Natural killer cell treated with Interleukin-12 subunit alpha and Interleukin-12 subunit beta and Interleukin-15 and Interleukin-18, amount 100 ng/mL, for 72 hours (primary cell): ENCODE measurements at places on chromosomes 3 and 15.

DNA sequence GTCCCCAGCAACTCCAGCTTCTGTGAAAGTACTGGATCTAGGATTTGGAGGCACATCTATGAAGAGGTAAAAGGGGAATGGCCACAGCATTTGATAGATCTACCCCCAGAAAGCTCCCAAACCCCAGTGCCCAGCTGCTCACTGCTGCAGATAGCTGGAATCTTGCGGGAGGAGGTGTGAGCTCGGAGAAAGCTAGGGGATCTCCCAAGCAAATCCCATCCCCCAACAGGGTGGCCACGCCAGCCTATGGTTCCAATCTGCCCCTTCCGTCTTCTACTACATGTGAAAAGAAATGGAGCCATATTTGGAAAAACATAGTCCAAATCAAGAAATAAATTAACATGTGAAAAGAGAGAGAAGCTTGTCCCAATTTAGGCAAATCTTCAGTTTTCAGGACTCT, 42.0 kb downstream of the SEMA5B start:
- no peaks in the 10 kb centered on the region for H3K36me3 ChIP-seq
- peaks cover 38% of the 10 kb centered on the region for H3K27me3 ChIP-seq
- H3K4me3 ChIP-seq = no peak overlapping the region
- no peak overlapping the region for H3K27ac ChIP-seq
- DNase-seq = no peak

DNA sequence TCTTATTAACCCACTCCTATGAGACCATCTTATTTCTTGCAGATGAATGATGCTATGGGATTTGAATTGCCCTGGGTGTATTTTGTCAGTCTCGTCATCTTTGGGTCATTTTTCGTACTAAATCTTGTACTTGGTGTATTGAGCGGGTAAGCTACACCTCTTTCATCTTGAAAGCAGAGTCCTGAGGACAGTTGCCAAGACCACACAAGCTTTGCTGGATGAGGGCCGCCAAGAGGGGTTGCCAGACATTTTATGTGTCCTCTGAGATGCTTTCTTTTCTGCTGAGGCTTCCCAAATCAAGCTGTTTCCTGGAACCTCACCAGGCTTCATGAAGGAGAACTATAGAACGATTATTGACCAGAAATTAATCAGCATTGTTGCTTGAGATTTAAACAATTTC, 173.2 kb downstream of the CHDH start:
- no peak for DNase-seq
- no peak overlapping the region for H3K4me3 ChIP-seq
- H3K27me3 ChIP-seq = peaks cover 6% of the 10 kb centered on the region
- no peaks in the 10 kb centered on the region for H3K36me3 ChIP-seq
- no peaks in the 10 kb centered on the region for H3K4me1 ChIP-seq

DNA sequence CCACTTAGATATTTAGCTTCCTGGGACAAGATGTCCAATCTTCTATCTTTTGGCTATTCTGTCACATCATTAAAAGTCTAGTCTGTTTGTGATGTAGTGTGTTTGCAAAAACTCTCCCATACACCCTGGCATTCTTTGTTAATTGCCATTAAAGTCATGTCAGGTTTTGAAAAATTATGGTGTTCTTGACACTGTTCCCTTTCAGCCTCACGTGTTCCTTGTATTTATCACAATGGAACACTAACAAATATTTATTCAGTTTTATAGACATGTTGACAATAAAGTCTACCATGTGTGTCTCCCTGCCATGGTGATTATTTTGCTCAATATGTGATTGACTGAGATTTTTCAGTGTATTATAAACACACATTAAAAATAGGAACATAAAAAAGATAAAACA, 9.4 kb upstream of the CACNA1D start:
- no peaks in the 10 kb centered on the region for H3K36me3 ChIP-seq
- peaks cover 4% of the 10 kb centered on the region for H3K27me3 ChIP-seq
- no peak overlapping the region for H3K27ac ChIP-seq
- DNase-seq = no peak

- DNase-seq = no peak
- no peak overlapping the region for H3K4me3 ChIP-seq
- H3K27ac ChIP-seq = peak overlapping the region; percentile 89
- H3K4me1 ChIP-seq = peaks cover 66% of the 10 kb centered on the region
Observed at GRCh38 chr3:51678641-51679040, 7.6 kb downstream of the TEX264 start.

DNA sequence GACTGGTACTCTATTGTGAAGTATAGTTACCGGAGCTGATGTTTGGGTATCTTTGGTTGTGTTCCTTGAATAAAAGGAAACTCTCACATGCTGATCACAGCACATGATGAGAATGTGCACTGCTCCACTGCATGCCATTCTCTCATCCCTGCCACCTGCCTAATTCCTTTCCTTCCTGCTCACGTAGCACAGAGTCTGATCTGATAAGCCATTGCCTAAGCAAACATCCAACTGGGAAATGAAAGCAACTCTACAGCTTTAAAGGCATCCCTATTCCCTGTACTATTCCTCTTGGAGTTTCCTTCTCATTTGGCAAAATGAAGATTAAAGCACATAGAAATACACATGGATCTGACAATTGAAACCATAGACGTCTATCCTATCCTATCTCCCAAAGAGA, 359.8 kb downstream of the C3orf38 start:
- H3K4me1 ChIP-seq = no peaks in the 10 kb centered on the region
- H3K36me3 ChIP-seq = peaks cover 7% of the 10 kb centered on the region
- no peaks in the 10 kb centered on the region for H3K27me3 ChIP-seq
- no peak overlapping the region for H3K4me3 ChIP-seq

GRCh38 chr3:115996420-115997108, 373.3 kb downstream of the GAP43 start:
- no peaks in the 10 kb centered on the region for H3K4me1 ChIP-seq
- H3K27me3 ChIP-seq = no peaks in the 10 kb centered on the region
- no peak overlapping the region for H3K4me3 ChIP-seq
- H3K27ac ChIP-seq = no peak overlapping the region
- no peak for DNase-seq

- no peak overlapping the region for H3K27ac ChIP-seq
- no peak overlapping the region for H3K4me3 ChIP-seq
- no peak for DNase-seq
- peaks cover 27% of the 10 kb centered on the region for H3K27me3 ChIP-seq
Observed at GRCh38 chr3:156448300-156448699, 106.6 kb downstream of the SSR3 start.

GRCh38 chr3:184766555-184767261, 45.3 kb upstream of the VPS8 start:
- H3K4me3 ChIP-seq = no peak overlapping the region
- peaks cover 21% of the 10 kb centered on the region for H3K27me3 ChIP-seq
- DNase-seq = no peak
- H3K4me1 ChIP-seq = no peaks in the 10 kb centered on the region
- H3K27ac ChIP-seq = no peak overlapping the region

- H3K27me3 ChIP-seq = peaks cover 45% of the 10 kb centered on the region
- H3K27ac ChIP-seq = no peak overlapping the region
- DNase-seq = no peak
- H3K4me1 ChIP-seq = no peaks in the 10 kb centered on the region
- H3K36me3 ChIP-seq = no peaks in the 10 kb centered on the region
Observed at GRCh38 chr15:32033186-32033890, 3.0 kb downstream of the CHRNA7 start.

- no peak overlapping the region for H3K27ac ChIP-seq
- DNase-seq = no peak
- H3K27me3 ChIP-seq = peaks cover 3% of the 10 kb centered on the region
- peaks cover 7% of the 10 kb centered on the region for H3K4me1 ChIP-seq
Observed at GRCh38 chr3:46491089-46492070, 6.4 kb upstream of the RTP3 start.

- no peaks in the 10 kb centered on the region for H3K36me3 ChIP-seq
- H3K4me1 ChIP-seq = no peaks in the 10 kb centered on the region
- H3K4me3 ChIP-seq = no peak overlapping the region
- no peak for DNase-seq
Observed at GRCh38 chr3:96731031-96731430, 83.4 kb upstream of the EPHA6 start.

DNA sequence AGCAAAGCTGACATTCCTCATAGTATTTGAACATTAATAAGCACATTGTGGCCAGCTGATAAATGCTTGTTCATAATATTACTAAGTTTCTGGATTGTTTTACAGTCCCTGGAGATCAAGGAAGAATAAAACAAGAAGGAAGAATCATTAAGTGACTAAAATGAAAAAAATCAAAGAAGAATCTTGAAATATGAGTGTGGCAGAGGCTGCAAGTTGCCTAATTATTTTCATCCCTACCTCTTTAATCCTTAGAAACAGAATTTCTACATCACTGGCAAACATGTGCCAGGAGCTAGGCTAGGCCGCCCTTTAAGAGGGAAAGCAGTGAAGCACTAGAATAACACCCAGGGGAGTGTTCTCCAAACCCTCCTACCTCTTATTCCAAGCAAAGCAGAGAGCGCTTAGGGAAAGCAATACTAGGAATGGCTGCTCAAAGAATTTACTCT, 98.9 kb downstream of the MAGI1 start:
- no peak overlapping the region for H3K4me3 ChIP-seq
- H3K27me3 ChIP-seq = no peaks in the 10 kb centered on the region
- peaks cover 5% of the 10 kb centered on the region for H3K4me1 ChIP-seq
- no peak for DNase-seq
- H3K27ac ChIP-seq = no peak overlapping the region

GRCh38 chr3:157872902-157873301, 233.3 kb downstream of the SHOX2 start:
- H3K27me3 ChIP-seq = no peaks in the 10 kb centered on the region
- no peak overlapping the region for H3K27ac ChIP-seq
- no peak for DNase-seq
- H3K4me3 ChIP-seq = no peak overlapping the region
- no peaks in the 10 kb centered on the region for H3K4me1 ChIP-seq

DNA sequence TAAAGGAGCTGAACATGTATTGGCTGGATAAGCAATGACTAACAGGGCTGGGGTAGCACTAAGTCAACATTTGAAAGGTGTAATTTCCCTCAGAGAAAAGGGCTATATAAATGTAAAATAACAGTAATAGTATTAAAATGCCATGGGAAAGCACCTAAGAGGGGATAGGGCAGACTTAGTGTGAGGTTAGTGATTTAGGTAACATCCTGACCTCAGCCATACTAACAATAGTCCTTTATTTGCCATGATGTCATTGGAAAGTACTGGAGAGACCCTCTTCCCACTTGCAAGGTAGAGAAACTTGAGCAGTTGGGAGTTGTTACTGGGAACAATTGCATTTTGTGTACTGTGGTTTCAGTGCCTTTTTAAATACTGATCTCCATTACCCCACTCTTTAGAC, 103.4 kb downstream of the LSAMP start:
- no peaks in the 10 kb centered on the region for H3K36me3 ChIP-seq
- H3K27me3 ChIP-seq = no peaks in the 10 kb centered on the region
- H3K4me3 ChIP-seq = no peak overlapping the region
- DNase-seq = no peak
- no peak overlapping the region for H3K27ac ChIP-seq
- H3K4me1 ChIP-seq = no peaks in the 10 kb centered on the region

DNA sequence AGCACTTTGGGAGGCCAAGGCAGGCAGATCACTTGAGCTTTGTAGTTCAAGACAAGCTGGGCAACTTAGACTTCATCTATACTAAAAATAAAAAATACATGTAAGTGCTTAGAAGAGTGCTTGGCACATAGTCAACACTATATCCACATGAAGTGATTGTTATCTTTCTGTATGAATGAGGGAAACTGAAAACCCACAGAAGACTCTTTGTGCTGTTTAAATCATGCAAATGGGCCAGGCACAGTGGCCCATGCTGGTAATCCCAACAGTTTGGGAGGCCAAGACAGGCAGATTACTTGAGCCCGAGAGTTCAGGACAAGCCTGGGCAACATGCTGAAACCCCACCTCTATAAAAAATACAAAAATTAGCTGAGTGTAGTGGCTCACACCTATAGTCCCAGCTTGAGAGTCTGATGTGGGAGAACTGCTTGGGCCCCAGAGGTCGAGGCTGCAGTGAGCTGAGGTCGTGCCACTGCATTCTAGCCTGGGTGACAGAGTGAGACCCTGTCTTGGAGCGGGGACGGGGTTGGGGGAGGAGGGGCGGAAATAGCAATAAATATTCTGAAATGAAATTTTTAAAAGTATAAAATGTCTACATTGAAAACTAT, 129.7 kb downstream of the NR2E3 start:
- H3K36me3 ChIP-seq = peaks cover 13% of the 10 kb centered on the region
- H3K4me3 ChIP-seq = no peak overlapping the region
- no peaks in the 10 kb centered on the region for H3K27me3 ChIP-seq

DNA sequence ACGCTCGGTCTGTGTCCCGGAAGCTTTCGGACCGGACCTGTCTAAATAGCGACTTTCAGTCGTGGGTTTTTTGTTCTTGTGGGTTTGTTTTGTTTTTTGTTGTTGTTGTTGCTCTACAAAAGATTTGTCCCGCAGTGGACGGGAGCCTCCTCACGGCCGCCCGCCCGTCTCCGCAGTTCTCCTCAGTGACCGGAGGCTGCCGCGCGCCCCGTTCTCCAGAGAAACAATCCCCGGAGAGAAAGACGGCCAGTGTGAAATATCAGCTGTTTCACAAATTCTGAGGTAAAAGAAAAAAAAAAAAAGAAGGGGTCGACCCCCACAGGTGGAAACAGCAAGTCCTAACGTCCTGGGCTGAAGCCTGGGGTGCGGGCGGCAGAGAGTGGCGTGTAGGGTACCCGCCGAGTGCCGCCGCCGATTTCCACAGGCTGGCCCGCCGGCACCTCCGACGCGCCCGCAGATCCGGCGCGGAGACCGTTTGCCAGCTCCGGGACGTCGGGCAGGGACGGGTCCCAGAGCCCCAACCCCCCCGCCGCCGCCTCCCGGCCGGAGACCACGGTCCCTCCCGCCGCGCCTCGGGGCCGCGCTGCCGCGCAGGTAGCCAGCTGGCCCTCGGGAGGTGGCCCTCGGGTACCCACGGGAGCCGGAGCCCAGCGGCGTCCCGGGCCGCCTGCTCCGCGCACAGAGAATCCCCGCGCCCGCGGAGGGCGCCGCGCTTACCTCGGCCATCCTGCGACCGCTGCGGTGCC, 478 bp downstream of the BNC1 start:
- H3K27me3 ChIP-seq = peaks cover 73% of the 10 kb centered on the region
- H3K4me3 ChIP-seq = peak overlapping the region; percentile 44
- H3K36me3 ChIP-seq = no peaks in the 10 kb centered on the region
- peaks cover 9% of the 10 kb centered on the region for H3K4me1 ChIP-seq
